Glutamatergic neuron (in vitro differentiated cells): ENCODE measurements at places on chromosomes 11 and 22.

- DNase-seq, result no peak
These were observed 2.5 kb downstream of the EPS8L2 start for GRCh38 chr11:708511-708910.

DNA sequence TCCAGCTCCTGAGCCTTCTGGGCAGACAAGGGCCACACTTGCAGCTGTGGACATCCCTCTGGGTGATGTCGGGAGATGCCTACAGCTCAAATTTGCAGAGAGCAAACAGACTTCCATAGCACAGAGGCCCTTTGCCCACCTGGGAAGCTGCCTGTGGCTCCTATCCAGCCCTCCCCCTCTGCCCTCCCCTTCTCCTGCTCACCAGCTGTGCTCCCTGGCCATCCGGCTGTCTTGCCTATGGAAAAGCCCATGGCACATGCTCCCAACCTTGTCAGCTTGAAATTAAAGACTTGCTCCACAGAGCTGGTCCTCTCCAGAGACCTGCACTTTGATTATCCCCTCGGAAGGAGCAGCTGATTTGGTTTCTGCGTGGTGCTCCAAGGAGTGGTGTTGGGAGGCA is 118.9 kb upstream of the NECTIN1 start:
- DNase-seq, result peak; percentile 45

- no peak for DNase-seq
These were observed 17.9 kb downstream of the ALKBH3 start for GRCh38 chr11:43898574-43898973.

GRCh38 chr11:94849839-94850238 is 81.7 kb downstream of the AMOTL1 start:
- DNase-seq, result no peak

- DNase-seq, result peak; percentile 99
These were observed 3.0 kb upstream of the MYBPC3 start for GRCh38 chr11:47355283-47356128.

GRCh38 chr11:122601141-122602125 is 54.1 kb upstream of the UBASH3B start:
- DNase-seq, result no peak

DNA sequence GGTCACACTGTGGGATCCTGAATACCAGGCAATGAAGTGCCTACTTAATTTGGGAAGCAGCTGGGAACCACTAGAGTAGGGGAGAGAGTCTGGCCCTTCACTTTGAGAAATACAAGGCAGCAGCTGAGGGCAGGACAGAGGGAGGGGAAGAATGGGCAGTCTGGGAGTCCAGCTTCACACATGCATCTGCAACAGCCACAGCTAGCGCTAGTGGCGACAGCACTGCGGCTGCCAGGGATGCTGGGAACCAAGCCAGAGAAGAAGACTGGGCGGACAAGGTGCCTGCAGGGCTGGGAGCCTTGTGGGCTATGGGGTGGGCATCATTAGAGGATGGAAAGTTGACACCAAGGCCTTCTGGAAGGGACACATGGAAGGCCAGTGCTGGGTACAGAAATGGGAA is 15.8 kb downstream of the SCUBE2 start:
- no peak for DNase-seq

- no peak for DNase-seq
These were observed 33.9 kb downstream of the PC start for GRCh38 chr11:66924272-66924671.
